ENCODE measurements at places on chromosomes 2 and 18. TPM values are rescaled to one million over a fixed set of nuclear protein-coding genes. Genes with fewer than 3 reads are reported as not detected.

The FEV gene
- total RNA-seq, result not detected

The MBP gene
- total RNA-seq, result 0.40 TPM

The SLC19A3 gene
- total RNA-seq, result 0.86 TPM

The HNMT gene
- 15.7 TPM for total RNA-seq

The SEMA4F gene
- total RNA-seq, result 4.9 TPM

The CYS1 gene
- not detected for total RNA-seq

The LYG2 gene
- total RNA-seq, result not detected

The TMBIM1 gene
- total RNA-seq, result 119 TPM

The SERPINB3 gene
- total RNA-seq, result not detected

The SNTG2 gene
- total RNA-seq, result not detected

The LCT gene
- total RNA-seq, result under 0.01 TPM

The GAD1 gene
- total RNA-seq, result 0.14 TPM

The ERBB4 gene
- 0.13 TPM for total RNA-seq

The PRKAG3 gene
- not detected for total RNA-seq

Measured in thoracic aorta endothelial cell (primary cell).